H54 (cell line): ENCODE measurements at places on chromosomes 4 and X.

GRCh38 chr4:3013839-3014350 is 50.5 kb downstream of the GRK4 start:
- DNase-seq: no peak

GRCh38 chrX:44244008-44244407 is 99.5 kb downstream of the EFHC2 start:
- no peak for DNase-seq

DNA sequence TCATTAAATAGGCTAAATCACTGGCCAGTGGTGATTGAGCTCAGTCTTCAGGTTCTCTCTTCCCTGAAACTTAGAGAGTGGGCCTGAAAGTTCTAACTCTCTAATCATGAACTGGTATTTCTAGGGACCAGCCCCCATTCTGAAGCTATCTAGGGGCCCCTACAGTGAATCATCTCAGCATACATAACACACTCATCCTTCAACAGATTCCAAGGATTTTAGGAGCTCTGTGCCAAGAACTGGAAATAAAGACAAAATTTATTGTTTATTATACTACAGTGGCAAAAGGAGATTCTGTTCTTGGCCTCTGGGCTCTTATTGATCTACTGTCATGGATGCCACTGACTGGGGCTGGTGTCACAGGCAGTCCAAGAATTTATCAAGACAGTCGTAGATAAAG is 263.8 kb upstream of the IGFBP7 start:
- no peak for DNase-seq

- DNase-seq: no peak
These were observed 49.7 kb downstream of the SCD5 start for GRCh38 chr4:82748810-82749470.

DNA sequence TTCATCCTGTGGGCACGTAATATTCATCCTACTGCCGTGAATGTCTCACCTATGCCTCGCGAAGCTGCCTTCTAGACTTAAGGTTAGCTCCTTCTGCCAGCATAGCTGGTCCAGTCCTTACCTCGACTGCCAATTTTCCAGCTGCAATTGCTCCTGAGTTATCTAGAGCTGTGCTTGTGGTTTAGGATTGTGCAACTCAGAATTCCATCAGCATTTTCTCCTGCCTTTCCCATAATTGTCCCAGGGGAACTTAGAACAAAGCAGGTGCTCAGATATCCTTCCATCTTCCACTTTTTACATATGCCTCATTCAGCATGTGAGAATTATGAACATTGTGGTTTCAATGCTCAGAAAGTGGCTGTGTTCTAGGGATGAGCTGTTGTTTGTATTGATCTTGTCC is 131.4 kb upstream of the ADGRL3 start:
- DNase-seq: no peak

GRCh38 chr4:6956434-6957147 is 47.0 kb downstream of the TBC1D14 start:
- no peak for DNase-seq

DNA sequence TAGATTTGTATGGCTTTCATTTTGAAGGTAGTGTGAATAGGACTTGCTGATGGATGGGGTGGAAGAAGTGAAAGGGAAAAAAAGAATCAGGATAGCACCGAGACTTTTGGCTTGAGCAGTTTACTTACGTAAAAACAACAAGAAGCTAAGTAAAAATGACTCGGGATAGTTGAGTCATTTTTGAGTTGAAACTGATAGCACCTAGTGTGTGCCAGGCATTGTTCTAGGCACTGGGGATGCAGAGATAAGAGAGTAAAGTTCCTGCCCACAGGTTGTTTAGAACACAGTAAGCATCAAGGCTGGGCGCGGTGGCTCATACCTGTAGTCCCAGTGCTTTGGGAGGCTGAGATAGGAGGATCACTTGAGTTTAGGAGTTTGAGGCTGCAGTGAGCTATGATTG is 34.7 kb downstream of the ADD1 start:
- no peak for DNase-seq

DNA sequence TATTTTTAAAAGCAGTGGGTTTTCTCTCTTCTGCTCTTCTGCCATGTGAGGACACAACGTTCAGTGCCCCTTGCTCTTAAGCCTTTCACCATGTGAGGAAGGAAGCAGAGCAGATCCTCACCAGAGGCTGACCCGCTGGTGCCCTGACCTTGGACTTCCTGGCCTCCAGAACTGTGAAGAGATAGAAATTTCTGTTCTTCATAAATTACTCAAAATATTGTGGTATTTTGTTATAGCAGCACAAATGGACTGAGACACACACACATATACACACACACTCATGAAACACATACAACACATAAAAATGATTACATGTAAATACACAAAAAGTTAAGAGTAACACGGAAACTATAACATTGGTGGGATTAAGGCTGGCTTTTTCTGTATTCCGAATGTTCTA is 244.8 kb upstream of the NOCT start:
- DNase-seq: no peak

GRCh38 chr4:121824950-121825349 is 1.3 kb upstream of the CCNA2 start:
- DNase-seq: no peak

DNA sequence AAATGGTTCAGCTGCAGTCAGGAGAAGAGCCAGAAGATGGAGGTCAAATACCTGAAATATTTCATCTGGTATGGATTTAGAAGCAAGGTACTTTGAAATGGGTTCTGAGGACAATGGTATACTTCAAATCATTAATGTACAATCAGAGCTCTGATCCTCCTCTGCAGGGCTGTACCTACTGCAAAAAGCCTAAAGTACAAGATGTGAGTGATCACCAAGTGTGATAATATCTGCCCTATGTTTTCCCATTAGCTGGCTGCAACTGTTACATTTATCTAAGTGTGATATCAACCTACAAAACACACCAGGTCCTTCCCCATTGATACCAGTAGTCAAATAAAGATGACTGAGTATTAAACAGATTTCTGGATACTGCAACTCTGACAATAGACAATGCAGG is 25.1 kb downstream of the HDX start:
- DNase-seq: no peak

- no peak for DNase-seq
These were observed 61.2 kb upstream of the DAPP1 start for GRCh38 chr4:99755223-99755944.

DNA sequence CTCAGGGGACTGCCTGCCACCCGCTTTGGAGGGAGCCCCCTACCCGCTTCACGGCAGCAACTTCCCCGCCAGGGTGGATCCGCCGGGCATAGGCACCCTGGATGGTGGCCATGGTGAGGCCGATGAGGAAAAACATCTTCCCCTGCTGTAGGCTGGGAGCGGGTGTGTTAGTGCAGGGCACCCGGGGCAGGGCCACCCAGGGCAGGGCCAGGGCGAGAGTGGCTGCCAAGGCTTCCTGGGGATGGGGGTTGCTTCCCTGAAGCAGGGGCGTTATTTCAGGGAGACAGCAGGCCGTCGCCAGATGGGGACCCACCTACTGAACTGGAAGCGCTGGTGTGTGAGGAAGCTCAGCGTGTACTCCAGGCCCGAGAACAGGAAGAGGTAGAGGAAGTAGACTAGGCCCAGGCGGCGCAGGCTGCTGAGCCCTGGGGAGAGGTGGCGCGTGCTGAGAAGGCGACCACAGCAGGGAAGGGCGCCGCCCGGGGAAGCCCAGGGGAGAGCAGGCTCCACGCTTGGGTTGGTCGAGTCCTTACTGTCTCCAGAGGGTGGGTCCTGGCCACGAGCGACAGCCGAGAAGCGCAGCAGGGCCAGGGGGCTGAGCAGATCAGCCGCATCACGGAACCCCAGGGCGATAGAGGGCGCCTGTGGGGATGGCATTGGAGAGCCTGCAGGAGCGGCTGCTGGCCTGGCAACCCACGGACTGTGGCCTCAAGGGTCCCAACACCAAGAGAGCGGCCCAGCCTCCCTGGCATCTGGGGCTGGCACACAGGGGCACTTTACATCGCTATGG is 31.5 kb downstream of the NOP14 start:
- DNase-seq: no peak

DNA sequence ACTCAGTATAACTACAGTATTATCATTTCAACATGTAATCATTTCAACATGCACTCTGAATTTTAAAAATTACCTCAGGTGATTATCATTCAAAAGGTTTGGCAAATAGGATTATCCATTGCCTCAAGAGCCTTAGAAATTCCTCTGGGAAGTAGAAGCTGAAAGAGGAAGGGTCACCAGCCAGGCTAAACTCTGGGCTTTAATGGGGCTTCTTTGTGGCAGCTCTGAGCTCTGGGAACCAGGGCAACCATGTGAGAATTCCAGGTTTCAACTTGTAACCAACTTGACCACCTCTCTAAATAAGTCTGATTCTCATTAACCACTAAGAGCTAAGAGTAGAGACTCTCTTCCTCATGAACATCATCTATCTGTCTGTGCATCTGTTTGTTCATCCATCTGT is 117.2 kb upstream of the MED14 start:
- no peak for DNase-seq

DNA sequence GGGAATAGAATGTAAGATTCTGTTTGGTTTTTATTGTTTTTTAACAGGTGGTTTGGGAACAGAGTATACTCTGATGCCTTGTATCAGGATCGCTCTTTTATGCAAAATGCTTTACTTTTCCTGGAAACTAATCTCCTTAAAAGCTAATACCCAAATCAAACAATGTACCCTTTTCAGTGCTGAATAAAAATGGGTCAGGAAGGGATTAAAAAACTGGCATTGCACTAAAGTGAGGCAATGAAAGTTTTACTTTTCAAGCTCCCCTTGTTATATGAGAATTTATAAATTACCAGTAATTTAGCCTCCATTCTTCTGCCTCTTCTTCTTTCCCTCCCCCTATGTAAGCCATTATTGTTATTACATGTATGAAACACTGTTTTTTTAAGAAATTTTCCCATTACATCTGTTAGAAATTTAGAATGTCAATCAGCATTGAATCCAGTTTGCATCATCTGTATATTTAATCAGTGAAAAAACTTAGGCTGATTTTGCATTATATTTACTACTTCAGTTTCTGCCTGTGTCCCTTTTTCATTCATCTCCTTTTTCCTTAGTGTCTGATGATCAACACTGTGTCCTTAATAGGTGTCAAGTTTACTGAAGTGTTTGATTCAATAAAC is 89.7 kb upstream of the NPNT start:
- DNase-seq: no peak

DNA sequence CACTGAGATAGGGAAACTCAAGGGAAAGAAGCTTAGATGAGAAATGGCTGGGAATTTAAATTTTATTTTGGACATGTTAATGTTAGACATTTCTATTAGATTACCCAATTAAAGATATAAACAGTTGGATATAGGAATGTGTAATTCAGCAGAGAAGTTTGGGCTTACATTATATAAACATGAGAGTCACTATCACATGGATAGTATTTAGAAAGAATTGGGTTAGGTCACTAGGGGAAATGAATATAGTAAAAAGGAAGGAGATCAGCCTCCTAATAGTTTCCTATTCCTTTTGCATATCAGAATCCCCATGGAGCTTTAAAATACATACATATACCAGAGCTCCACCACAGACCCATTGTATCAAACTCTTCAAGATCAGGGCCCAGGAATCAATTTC is 19.6 kb upstream of the CXCL5 start:
- DNase-seq: no peak

DNA sequence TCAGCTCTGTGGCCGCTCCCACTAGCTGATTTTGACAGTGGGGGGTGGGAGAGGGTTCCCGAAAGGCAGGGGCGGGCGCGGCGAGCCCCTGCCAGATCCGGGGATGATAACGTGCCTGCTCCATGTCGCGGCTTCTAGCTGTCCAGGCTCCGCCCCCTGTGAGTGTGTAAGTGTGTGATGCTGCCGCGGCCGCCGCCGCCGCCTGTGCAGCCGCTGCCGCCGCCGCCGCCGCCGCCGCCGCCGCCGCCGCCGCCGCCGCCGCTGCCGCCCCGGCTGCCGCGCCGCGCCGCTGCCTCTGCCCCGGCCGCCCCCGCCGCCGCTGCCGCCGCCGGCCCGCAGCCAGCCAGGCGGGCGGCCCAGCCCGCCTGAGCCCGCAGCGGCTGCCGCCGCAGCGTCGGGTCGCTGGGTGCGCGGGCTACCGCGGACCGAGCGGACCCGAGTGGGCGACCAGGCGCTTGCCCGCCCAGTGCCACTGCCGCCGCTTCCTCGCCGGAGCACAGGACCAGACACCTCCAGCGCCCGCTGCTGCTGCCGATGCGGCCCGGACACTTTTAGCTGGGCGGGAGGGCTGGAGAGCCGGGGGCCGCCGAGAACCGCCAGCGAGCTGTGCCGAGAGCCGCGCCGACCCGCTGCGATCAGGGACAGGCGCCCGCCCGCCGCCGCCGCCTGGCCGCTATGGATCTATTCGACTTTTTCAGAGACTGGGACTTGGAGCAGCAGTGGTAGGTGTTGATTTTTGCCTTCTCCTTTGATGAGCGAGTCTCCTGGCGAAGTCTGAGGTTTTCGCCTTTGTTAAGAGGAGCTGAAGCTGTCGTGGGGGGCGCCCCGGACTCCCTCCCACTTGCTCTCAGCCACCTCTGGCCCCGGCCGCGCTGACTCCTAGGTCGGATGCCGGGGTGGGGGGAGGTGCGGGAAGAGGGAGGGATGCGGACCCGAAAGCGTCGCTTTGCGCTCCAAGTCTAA is at the start of gene AFF2:
Gene AFF2, plus strand, starts transcription at position 195 of the 963 bp plus-strand sequence. Its CDS starts 481 bp downstream, at position 676.
- DNase-seq: no peak

DNA sequence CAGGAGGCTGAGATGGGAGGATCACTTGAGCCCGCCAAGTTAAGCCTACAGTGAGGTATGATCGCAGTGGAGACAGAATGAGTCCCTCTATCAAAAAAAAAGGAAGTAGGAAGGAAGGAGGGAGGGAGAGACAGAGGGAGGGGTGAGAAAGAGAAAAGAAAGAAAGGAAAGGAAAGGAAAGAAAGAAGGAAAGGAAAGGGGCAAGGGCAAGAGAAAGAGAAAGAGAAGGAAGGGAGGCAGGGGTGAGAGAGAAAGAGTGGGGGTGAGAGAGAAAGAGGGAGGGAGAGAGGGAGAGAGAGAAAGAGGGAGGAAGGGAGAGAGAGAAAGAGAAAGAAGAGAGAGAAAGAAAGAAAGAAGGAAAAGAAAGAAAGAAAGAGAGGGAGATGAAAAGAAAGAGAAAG is 13.2 kb downstream of the ELF2 start:
- DNase-seq: no peak

DNA sequence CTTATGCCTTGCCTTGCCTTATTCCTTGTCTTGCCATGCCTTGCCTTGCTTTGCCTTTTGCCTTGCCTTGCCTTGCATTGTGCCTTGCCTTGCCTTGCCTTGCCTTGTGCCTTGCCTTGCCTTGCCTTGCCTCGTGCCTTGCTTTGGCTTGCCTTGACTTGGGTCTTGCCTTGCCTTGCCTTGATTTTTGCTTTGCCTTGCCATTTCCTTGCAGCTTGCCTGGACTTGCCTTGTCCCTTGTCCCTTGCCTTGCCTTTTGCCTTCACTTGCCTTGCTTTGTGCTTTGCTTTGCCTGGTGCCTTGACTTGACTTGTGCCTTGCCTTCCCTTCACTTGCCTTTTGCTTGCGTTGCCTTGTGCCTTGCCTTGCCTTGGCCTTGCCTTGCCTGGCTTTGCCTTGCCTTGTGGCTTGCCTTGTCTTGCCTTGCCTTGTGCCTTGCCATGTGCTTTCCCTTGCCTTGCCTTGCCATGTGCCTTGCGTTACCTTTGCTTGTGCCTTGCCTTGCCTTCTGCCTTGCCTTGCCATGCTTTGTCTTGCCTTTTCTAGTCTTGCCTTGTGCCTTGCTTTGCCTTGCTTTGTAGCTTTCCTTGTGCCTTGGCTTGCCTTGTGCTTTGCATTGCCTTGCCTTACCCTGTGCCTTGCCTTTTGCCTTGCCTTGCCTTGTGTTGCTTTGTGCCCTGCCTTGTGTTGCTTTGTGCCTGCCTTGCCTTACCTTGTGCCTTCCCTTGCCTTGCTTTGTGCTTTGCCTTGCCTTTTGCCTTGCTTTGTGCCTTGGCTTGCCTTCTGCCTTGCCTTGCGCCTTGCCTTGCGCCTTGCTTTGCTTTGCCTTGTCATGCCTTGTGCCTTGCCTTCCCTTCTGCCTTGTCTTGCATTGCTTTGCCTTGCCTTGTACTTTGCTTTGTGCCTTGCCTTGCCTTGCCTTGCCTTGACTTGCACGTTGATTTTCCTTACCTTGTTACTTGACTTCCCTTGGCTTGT is 92.8 kb downstream of the TAB3 start:
- no peak for DNase-seq
